ENCODE measurements at places on chromosomes 5 and 9. TPM values are rescaled to one million over a fixed set of nuclear protein-coding genes. Genes with fewer than 3 reads are reported as not detected.

DNA sequence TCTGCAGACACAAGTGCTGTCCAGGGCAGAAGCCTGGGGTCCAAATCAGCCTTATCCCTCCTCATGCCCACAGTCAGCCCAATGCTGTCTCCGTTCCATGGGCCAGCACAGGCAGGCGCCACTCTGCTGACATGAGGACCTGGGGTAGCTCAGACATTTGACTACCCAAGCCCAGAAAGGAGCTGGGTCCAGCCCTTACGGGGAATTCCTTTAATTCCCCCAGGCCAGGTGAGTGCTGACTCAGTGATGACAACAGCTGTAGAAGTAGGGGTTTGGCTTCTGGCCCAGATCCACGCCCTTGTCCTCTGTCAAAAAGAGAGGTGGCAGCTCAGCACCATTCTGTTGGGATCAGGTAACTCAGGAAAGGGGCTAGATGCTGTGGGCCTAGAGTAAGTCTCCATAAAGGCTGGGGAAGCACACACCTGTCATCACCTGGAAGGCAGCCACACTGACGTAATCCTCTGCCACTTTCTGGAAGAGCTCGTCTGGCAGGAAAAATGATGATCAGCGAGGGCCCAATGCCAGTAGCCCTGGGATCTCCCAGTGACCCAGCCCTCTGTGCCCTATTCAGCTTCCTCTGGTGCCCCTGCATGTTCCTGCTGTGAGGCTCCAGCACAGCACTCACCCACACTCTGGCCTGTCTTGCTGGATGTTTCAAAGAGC is 1.9 kb downstream of the RAB24 start:
- H3K4me3 ChIP-seq = no peak overlapping the region
- H3K27ac ChIP-seq = peak overlapping the region; percentile 42
- no peaks in the 10 kb centered on the region for H3K27me3 ChIP-seq

DNA sequence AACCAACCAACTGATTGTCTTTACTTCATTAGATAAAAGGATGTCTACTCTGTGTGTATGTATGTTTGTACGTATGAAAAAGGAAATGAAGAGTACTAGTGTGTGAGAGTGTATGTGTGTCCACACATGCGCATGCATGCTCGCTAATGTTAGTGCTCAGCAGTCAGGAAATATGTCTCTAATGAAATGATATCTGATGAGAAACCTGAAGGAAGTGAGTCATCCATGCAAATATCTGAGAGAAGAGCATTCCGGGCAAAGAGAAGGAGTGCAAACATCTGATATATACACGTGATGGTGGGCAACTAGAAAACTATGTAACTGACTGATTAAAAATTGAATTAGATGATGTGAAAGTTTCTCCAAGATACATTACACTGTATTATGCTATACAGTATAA is 29.6 kb upstream of the UGCG start:
- no peaks in the 10 kb centered on the region for H3K27me3 ChIP-seq
- no peak overlapping the region for H3K27ac ChIP-seq
- H3K4me1 ChIP-seq = no peaks in the 10 kb centered on the region
- H3K4me3 ChIP-seq = no peak overlapping the region

DNA sequence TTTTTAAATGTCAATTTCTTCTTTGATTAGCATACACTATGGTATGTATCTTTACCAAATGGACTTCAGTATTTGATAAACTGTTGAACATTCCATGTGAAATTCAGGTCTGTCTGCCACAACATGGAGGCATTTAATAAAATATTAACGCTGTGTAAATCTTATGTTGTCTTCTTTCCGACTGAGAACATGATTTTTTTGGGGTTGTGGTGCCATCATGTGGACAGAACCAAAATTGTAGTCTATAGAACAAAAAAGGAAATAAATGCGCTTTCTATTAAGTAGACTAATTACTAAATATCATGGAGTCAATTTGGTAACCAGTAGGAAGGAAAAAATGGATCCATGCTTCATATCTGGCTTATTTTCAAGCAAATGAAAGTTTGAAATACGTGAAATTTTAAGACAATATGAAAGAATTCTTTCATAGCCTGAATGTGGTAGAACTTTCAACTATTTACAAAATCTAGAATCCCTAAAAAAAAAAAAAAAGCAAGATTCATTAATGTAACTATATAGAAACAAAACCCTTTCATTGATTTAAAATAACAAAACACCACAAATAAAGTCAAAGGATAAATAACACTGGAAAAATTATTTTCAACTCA is 2.8 kb upstream of the PLK2 start:
- no peak overlapping the region for H3K4me3 ChIP-seq
- H3K27me3 ChIP-seq = no peaks in the 10 kb centered on the region
- peak; percentile 82 for DNase-seq

- H3K27ac ChIP-seq = no peak overlapping the region
- no peak overlapping the region for H3K4me3 ChIP-seq
- H3K4me1 ChIP-seq = peaks cover 5% of the 10 kb centered on the region
- no peaks in the 10 kb centered on the region for H3K36me3 ChIP-seq
- H3K27me3 ChIP-seq = no peaks in the 10 kb centered on the region
Observed at GRCh38 chr9:75798505-75798904, 92.0 kb upstream of the PCSK5 start.

DNA sequence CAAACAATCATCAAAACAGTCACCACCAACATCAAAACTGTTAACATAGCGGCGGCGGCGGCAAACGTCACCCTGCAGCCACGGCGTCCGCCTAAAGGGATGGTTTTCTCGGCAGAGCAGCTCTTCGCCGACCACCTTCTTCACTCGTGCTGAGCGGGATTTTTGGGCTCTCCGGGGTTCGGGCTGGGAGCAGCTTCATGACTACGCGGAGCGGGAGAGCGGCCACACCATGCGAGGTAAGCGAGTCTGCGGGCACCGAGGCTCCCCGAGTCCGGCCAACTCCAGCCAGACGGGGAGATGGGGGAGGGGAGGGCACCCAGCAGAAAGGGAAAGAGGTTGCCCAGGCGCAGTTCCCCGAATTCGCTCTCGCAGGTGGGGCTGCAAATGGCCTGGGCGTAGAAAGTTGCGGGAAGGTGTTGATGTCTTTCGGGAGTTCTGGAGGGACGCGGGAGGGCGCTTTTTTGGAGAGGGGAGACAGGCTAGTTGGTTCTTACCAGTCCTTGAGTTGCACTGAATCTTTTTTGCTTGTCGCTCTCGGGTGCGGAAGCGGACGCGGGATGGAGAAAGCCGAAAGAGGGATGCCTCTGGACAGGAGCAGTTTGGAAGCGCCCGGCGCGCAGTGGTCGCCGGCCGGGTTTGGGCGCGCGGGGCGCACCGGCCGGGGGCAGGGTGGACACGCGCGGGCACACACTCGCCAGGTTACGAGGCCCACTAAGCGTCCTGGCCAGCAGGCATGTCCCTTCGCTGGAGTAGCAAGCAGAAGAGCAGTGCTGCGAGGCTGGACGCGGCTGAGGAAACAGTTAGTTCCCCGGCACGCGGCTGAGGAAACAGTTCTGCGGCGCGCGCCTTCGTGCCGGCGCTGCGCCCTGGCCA is 849 bp downstream of the RORB start:
- no peak overlapping the region for H3K27ac ChIP-seq
- peak; percentile 33 for DNase-seq
- H3K4me3 ChIP-seq = peak overlapping the region; percentile 43
- peaks cover 5% of the 10 kb centered on the region for H3K4me1 ChIP-seq
- H3K27me3 ChIP-seq = peaks cover 92% of the 10 kb centered on the region

DNA sequence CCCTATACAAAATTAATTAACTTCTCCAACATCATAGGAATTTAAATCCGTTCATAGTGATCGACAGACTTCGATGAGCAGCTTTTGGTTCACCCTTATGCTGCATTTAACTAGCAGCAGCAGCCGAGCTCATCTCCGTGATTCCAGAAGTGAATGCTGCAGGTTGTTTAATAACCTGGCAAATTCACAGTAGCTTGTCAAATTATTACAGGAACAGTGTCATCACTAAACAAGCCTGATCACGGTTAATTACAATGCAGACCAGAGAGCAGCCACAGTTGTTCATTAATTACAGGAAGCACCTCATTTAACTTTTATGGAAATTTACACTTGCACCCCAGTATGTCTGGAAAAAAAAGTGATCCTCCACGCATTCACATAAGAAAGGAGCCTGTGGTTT is 188.2 kb downstream of the BNC2 start:
- no peak for DNase-seq
- peaks cover 78% of the 10 kb centered on the region for H3K27me3 ChIP-seq
- H3K36me3 ChIP-seq = no peaks in the 10 kb centered on the region
- H3K27ac ChIP-seq = no peak overlapping the region
- H3K4me1 ChIP-seq = no peaks in the 10 kb centered on the region
- no peak overlapping the region for H3K4me3 ChIP-seq

GRCh38 chr5:28310696-28311095 is 1272.3 kb upstream of the CDH9 start:
- no peaks in the 10 kb centered on the region for H3K4me1 ChIP-seq
- H3K27me3 ChIP-seq = no peaks in the 10 kb centered on the region
- H3K36me3 ChIP-seq = no peaks in the 10 kb centered on the region
- H3K4me3 ChIP-seq = no peak overlapping the region

GRCh38 chr5:172607213-172607793 is 33.8 kb upstream of the NEURL1B start:
- DNase-seq = no peak
- no peaks in the 10 kb centered on the region for H3K27me3 ChIP-seq
- peaks cover 10% of the 10 kb centered on the region for H3K4me1 ChIP-seq
- H3K4me3 ChIP-seq = no peak overlapping the region
- H3K27ac ChIP-seq = no peak overlapping the region

- H3K36me3 ChIP-seq = no peaks in the 10 kb centered on the region
- no peaks in the 10 kb centered on the region for H3K4me1 ChIP-seq
- H3K4me3 ChIP-seq = no peak overlapping the region
- no peak overlapping the region for H3K27ac ChIP-seq
Observed at GRCh38 chr5:167726642-167727041, 564.8 kb upstream of the WWC1 start.

DNA sequence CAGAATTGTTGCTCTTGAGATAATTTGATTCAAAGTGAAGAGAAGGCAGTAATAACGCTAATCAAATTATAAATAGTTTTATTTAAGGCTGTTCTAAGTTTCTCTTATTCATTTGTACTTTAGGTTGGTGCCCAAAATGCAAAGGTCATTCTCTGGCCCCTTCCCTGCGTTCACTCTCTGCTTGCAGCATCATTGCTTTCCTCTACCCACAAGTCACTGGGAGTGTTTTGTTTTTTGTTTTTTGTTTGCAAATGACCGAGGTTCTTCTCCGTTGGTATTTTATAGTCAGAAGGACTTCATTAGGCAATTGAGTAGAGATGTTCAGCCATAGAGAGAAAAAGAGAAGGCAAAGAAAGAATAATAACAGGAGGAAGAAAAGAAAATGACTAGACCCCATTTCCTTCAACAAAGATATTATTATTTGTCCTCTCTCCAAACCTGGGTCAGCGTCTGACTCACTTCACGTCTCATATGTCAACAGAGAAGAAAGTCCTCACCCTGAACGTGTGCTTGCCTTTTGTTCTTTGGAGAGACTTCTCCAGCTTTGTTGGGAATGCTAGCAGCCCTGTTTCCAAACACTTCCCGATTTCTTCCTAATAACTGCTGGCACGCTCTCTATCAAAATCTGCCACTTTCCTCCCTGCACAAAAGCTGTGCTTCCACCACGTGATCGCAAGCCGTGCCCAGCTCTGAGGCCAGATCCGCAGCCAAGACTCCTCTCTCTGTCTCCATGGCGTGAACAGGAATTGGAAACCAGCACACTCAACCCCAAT is 119.8 kb downstream of the EBF1 start:
- no peak overlapping the region for H3K27ac ChIP-seq
- DNase-seq = peak; percentile 63
- H3K27me3 ChIP-seq = no peaks in the 10 kb centered on the region
- H3K36me3 ChIP-seq = no peaks in the 10 kb centered on the region
- H3K4me3 ChIP-seq = no peak overlapping the region
- H3K4me1 ChIP-seq = peaks cover 5% of the 10 kb centered on the region

DNA sequence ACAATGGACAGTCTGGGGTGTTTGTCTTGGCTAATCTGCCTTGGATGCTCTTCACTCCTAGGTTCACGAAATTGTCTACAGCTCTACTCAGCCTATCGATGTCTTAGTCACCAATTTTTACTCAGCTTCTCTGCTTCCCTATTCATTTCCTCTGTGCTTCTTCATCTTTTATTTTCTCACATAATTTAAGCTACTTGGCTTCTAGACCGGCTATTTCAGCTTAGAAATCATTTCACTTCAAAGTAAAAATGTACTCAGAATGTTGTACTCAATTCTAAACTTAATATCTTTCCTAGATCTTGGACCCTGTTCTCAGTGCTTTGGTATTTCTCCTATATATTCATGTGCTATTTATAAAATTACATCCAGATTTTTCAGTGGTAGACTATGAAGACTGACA is 430.0 kb upstream of the FTMT start:
- H3K4me3 ChIP-seq = no peak overlapping the region
- H3K27me3 ChIP-seq = no peaks in the 10 kb centered on the region
- no peak for DNase-seq
- no peaks in the 10 kb centered on the region for H3K36me3 ChIP-seq

- no peak overlapping the region for H3K27ac ChIP-seq
- H3K27me3 ChIP-seq = no peaks in the 10 kb centered on the region
- no peak overlapping the region for H3K4me3 ChIP-seq
- no peak for DNase-seq
- H3K36me3 ChIP-seq = no peaks in the 10 kb centered on the region
- H3K4me1 ChIP-seq = peaks cover 24% of the 10 kb centered on the region
Observed at GRCh38 chr5:65072850-65073249, 304.1 kb downstream of the CWC27 start.

GRCh38 chr5:144187699-144188294 is 17.1 kb downstream of the KCTD16 start:
- H3K36me3 ChIP-seq = no peaks in the 10 kb centered on the region
- H3K4me1 ChIP-seq = no peaks in the 10 kb centered on the region
- H3K27me3 ChIP-seq = peaks cover 24% of the 10 kb centered on the region
- no peak overlapping the region for H3K27ac ChIP-seq
- H3K4me3 ChIP-seq = no peak overlapping the region

GRCh38 chr5:149887622-149888183 is 56.9 kb downstream of the PDE6A start:
- H3K27ac ChIP-seq = peak overlapping the region; percentile 15
- H3K4me1 ChIP-seq = peaks cover 9% of the 10 kb centered on the region
- H3K36me3 ChIP-seq = no peaks in the 10 kb centered on the region
- DNase-seq = peak; percentile 96
- no peaks in the 10 kb centered on the region for H3K27me3 ChIP-seq

DNA sequence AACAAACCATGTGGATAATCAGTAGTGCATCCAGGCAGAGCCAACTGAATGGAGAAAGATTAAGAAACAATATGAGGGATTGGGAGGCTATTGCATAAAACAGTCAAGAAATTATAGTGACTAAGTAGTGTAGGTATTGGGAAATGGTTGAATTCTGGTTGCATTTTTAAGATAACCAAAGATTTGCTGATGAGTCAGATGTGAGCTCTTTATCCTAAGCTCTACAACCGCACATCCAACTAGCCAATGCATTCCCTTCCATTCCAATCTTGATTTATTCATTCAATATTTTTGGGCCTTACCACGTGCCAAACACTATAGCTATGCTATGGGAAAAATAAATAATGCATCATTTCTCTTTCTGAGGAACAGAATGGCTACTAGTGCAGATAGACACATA is 524.5 kb upstream of the RGMB start:
- H3K4me3 ChIP-seq = no peak overlapping the region
- no peak for DNase-seq
- H3K27me3 ChIP-seq = no peaks in the 10 kb centered on the region
- no peak overlapping the region for H3K27ac ChIP-seq

PAPPA gene
- polyA plus RNA-seq = 0.20 TPM
